ENCODE measurements at places on chromosomes 2 and 18. TPM values are rescaled to one million over a fixed set of nuclear protein-coding genes. Genes with fewer than 3 reads are reported as not detected.

GRCh38 chr2:37375741-37376288 lies 31.4 kb downstream of the QPCT start:
- DNase-seq, result no peak
- H3K27me3 ChIP-seq, result no peaks in the 10 kb centered on the region
- H3K36me3 ChIP-seq, result no peaks in the 10 kb centered on the region
- H3K4me1 ChIP-seq, result peaks cover 25% of the 10 kb centered on the region

DNA sequence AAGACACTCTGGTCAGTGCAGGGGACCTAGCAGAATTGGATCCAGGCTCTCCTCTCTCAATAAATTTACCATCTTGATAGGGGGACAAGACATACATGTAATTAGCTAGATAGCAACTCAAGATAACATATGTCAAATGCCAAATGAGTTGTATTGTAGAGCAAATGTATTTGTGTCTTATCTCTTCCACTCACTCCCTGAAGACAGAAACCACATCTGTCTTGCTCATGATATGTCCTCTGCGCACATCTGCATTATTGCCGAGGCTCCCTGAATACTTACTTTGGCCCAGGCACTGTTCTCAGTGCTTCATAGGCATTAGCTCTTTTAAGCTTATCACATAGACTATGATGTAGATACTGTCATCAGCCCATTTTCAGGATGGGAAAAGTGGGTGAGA lies 122.9 kb upstream of the GATA6 start:
- no peak overlapping the region for H3K4me3 ChIP-seq
- H3K4me1 ChIP-seq, result no peaks in the 10 kb centered on the region
- peaks cover 9% of the 10 kb centered on the region for H3K27me3 ChIP-seq
- no peaks in the 10 kb centered on the region for H3K36me3 ChIP-seq
- DNase-seq, result no peak

DNA sequence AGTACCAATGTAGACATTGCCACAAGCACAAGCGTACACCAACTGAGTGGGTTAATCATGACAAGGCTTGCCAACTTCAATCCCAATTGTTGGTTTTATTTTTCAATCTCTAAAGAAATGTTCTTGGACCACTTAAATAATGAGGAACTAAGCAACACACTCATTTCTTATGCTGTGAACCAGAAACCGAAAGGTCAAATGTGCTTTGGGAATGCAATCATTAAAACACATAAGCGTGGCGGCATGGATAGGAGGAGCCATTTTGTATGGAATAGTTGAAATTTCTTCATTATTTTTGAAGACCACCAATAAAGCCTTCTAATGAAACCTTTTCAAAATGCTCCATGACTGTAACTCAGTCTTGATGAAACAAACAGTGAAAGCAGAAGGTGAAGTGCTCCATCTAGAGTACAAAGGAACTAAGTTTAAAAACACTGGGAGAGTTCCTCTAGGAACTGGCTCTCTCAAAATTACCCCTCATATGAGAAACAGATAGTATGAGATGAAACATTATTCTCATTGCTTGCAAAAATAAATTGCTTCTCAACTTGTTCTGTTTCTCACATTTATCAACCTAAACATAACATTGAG lies 113.2 kb upstream of the CHST9 start:
- H3K4me3 ChIP-seq, result no peak overlapping the region
- no peaks in the 10 kb centered on the region for H3K27me3 ChIP-seq
- no peaks in the 10 kb centered on the region for H3K4me1 ChIP-seq

GRCh38 chr18:76441002-76441667 lies 53.9 kb downstream of the ZNF516 start:
- H3K4me1 ChIP-seq, result peaks cover 20% of the 10 kb centered on the region
- no peaks in the 10 kb centered on the region for H3K27me3 ChIP-seq
- peaks cover 7% of the 10 kb centered on the region for H3K36me3 ChIP-seq
- H3K27ac ChIP-seq, result no peak overlapping the region
- DNase-seq, result no peak
- no peak overlapping the region for H3K4me3 ChIP-seq

DNA sequence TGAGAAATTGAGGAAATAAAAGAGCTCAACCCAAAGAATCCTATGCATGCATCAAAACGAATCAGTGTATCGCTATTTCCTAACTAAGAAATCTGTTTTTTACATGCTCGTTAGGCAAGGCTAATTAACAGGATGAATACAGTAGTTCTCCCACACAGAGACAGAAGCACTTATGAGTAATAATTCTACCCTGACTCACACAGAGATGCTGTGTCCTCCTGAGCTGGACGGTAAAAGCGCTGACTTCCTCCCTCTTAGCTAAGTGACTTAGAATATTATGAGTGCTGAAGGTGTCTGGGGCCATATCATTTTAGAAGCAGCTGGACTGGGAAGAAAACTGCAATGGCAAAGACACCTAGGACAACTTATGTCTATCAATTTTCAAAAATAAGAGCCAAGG lies 18.5 kb downstream of the PLEKHM3 start:
- no peak overlapping the region for H3K4me3 ChIP-seq
- peak overlapping the region; percentile 1 for H3K27ac ChIP-seq
- H3K36me3 ChIP-seq, result no peaks in the 10 kb centered on the region
- H3K4me1 ChIP-seq, result peaks cover 12% of the 10 kb centered on the region
- no peaks in the 10 kb centered on the region for H3K27me3 ChIP-seq

DNA sequence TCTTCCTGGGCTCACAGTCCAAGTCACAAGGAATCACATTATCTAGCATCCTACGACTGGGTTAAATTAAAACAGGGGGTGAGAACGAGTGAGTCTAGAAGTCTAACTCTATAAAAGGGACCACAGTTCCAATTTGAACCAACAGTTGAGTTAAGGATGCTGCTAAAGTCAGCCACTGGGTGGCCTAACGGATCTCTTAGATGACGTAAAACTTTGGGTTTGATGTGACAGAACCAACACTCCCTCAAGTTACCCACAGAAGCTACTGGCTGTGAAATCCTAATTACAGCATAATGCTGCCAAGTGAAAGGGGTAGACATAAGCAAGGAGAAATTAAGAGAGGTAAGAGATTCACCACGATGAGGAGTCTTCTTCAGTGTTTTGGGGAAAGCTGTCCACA lies 32.7 kb upstream of the RUFY4 start:
- no peak for DNase-seq
- no peaks in the 10 kb centered on the region for H3K36me3 ChIP-seq
- no peak overlapping the region for H3K4me3 ChIP-seq
- H3K27ac ChIP-seq, result no peak overlapping the region
- H3K27me3 ChIP-seq, result peaks cover 46% of the 10 kb centered on the region
- H3K4me1 ChIP-seq, result peaks cover 10% of the 10 kb centered on the region

DNA sequence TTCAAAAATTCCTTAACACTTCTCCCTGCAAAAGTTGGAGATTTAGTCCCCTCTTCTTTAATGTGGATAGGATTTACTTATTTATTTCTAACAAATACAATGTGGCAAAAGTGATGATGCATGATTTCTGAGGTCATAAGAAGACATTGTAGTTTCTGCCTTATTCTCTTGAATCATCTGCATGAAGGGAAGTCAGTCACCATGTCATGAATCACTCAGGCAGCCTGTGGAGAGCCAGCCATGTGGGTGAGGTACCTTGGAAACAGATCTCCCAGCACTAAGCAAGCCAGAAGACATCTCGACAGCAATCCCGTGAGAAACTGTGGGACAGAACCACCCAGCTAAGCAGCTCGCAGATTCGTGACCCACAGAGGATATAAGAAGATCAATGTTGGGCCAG lies 2.7 kb upstream of the ZC3H8 start:
- no peaks in the 10 kb centered on the region for H3K27me3 ChIP-seq
- H3K4me3 ChIP-seq, result no peak overlapping the region
- peak; percentile 7 for DNase-seq
- peaks cover 11% of the 10 kb centered on the region for H3K4me1 ChIP-seq
- H3K36me3 ChIP-seq, result no peaks in the 10 kb centered on the region

DNA sequence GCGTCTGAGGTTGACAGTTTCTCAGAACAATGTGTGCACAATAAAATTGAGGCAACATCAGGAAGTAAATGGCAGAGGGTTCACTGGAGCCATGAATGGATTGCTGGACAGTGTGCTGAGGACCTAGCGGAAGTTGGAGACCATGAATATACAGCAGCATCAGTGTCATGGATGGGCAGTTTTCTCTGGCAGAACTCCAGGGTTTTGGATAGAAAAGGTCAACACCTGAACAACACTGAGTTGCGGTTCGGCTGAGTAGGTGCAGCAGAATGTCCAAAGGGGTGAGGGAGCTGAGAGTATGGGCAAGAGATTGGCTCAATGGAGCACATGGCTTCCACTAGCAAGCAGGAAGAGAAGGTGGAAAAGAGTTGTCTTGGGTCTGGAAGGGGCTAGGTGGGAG lies 73.7 kb downstream of the DNER start:
- DNase-seq, result no peak
- H3K4me1 ChIP-seq, result no peaks in the 10 kb centered on the region
- no peak overlapping the region for H3K27ac ChIP-seq
- no peaks in the 10 kb centered on the region for H3K36me3 ChIP-seq
- H3K4me3 ChIP-seq, result no peak overlapping the region
- H3K27me3 ChIP-seq, result no peaks in the 10 kb centered on the region

PLCD4 gene
- 0.89 TPM for total RNA-seq

COPS7B gene
- total RNA-seq, result 45.0 TPM

LYG2 gene
- total RNA-seq, result not detected

ZNF521 gene
- total RNA-seq, result 48.0 TPM

MYOM1 gene
- 0.57 TPM for total RNA-seq

NOSTRIN gene
- not detected for total RNA-seq

Measured in astrocyte (in vitro differentiated cells and primary cell).